ENCODE measurements at places on chromosomes 4 and X. TPM values are rescaled to one million over a fixed set of nuclear protein-coding genes. Genes with fewer than 3 reads are reported as not detected.

GRCh38 chrX:51899741-51900140, 6.3 kb downstream of the MAGED1 start:
- H3K4me1 ChIP-seq: no peaks in the 10 kb centered on the region
- H3K27me3 ChIP-seq: no peaks in the 10 kb centered on the region
- no peak overlapping the region for H3K4me3 ChIP-seq
- no peak for DNase-seq
- H3K27ac ChIP-seq: no peak overlapping the region
- H3K36me3 ChIP-seq: no peaks in the 10 kb centered on the region

- no peak for DNase-seq
- H3K27ac ChIP-seq: no peak overlapping the region
- H3K36me3 ChIP-seq: no peaks in the 10 kb centered on the region
- H3K4me1 ChIP-seq: peaks cover 7% of the 10 kb centered on the region
- no peak overlapping the region for H3K4me3 ChIP-seq
Observed at GRCh38 chr4:7656244-7656800, 221.6 kb upstream of the PSAPL1 start.

- peaks cover 26% of the 10 kb centered on the region for H3K4me1 ChIP-seq
- no peak overlapping the region for H3K4me3 ChIP-seq
- no peaks in the 10 kb centered on the region for H3K36me3 ChIP-seq
Observed at GRCh38 chr4:147773261-147774184, 41.6 kb downstream of the ARHGAP10 start.

- no peaks in the 10 kb centered on the region for H3K27me3 ChIP-seq
- H3K4me3 ChIP-seq: no peak overlapping the region
- H3K27ac ChIP-seq: no peak overlapping the region
Observed at GRCh38 chr4:16598597-16599206, 299.7 kb downstream of the LDB2 start.

- H3K27me3 ChIP-seq: no peaks in the 10 kb centered on the region
- H3K4me1 ChIP-seq: no peaks in the 10 kb centered on the region
- no peaks in the 10 kb centered on the region for H3K36me3 ChIP-seq
- H3K4me3 ChIP-seq: no peak overlapping the region
- H3K27ac ChIP-seq: no peak overlapping the region
Observed at GRCh38 chr4:119648398-119648797, 19.8 kb upstream of the PDE5A start.

- H3K27me3 ChIP-seq: no peaks in the 10 kb centered on the region
- no peaks in the 10 kb centered on the region for H3K36me3 ChIP-seq
- no peak for DNase-seq
- H3K4me3 ChIP-seq: no peak overlapping the region
- H3K4me1 ChIP-seq: peaks cover 10% of the 10 kb centered on the region
- H3K27ac ChIP-seq: no peak overlapping the region
Observed at GRCh38 chrX:134752558-134752957, 94.3 kb upstream of the PLAC1 start.

- no peaks in the 10 kb centered on the region for H3K27me3 ChIP-seq
- no peaks in the 10 kb centered on the region for H3K4me1 ChIP-seq
- no peaks in the 10 kb centered on the region for H3K36me3 ChIP-seq
- peak; percentile 24 for DNase-seq
- no peak overlapping the region for H3K4me3 ChIP-seq
Observed at GRCh38 chrX:51456814-51457213, 39.6 kb downstream of the NUDT11 start.

- H3K27me3 ChIP-seq: no peaks in the 10 kb centered on the region
- H3K4me3 ChIP-seq: no peak overlapping the region
- H3K36me3 ChIP-seq: no peaks in the 10 kb centered on the region
- no peak for DNase-seq
Observed at GRCh38 chr4:47499700-47500099, 14.6 kb downstream of the ATP10D start.

GRCh38 chr4:113288696-113289095, 239.2 kb downstream of the ANK2 start:
- H3K4me3 ChIP-seq: no peak overlapping the region
- H3K27ac ChIP-seq: no peak overlapping the region
- DNase-seq: no peak
- H3K4me1 ChIP-seq: peaks cover 44% of the 10 kb centered on the region

DNA sequence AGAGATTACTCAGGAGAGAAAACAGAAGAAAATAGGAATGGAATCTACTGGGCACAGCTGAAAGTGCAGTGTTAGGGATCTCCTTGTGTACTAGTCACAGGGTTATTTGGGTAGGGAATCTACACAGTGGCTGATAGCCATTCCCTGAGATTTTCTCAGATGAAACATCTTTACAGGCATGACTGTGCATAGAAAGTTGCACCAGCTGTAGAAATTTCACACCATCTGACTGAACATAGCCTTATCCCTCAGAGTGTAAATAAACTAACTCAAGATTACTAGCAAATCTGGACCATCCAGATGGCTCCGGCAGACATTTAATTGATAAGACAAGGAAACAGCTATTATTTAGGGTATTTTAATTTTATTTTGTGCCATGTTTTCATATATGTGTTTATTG, 2053.5 kb upstream of the TENM3 start:
- H3K4me3 ChIP-seq: no peak overlapping the region
- no peak for DNase-seq
- H3K27ac ChIP-seq: no peak overlapping the region
- no peaks in the 10 kb centered on the region for H3K27me3 ChIP-seq
- no peaks in the 10 kb centered on the region for H3K36me3 ChIP-seq
- H3K4me1 ChIP-seq: no peaks in the 10 kb centered on the region

- H3K4me1 ChIP-seq: peaks cover 6% of the 10 kb centered on the region
- DNase-seq: no peak
- no peaks in the 10 kb centered on the region for H3K36me3 ChIP-seq
- H3K4me3 ChIP-seq: no peak overlapping the region
- no peaks in the 10 kb centered on the region for H3K27me3 ChIP-seq
Observed at GRCh38 chr4:25310803-25311166, 1.8 kb upstream of the ZCCHC4 start.

- DNase-seq: no peak
- H3K27me3 ChIP-seq: peaks cover 28% of the 10 kb centered on the region
- H3K27ac ChIP-seq: no peak overlapping the region
Observed at GRCh38 chr4:81648576-81649275, 177.0 kb upstream of the RASGEF1B start.

DNA sequence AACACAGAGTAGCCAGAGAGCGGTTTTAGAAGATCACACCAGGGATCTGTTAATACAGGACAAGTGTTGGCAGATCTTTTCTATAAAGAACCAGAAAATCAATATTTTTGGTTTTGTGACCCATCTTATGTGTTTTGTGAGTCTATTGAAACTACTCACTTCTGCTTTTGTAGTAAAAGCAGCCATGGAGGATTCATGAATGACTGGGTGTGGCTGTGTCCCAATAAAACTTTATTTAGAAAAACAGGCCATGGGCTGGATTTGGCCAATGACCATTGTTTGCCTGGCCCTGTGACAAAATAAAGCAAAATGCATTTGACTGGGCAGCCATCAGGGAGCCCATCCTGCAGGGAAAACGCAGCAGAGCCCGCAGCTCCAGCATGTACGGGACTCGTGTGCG, 99.9 kb upstream of the ADRA2C start:
- DNase-seq: no peak
- no peaks in the 10 kb centered on the region for H3K36me3 ChIP-seq
- H3K4me1 ChIP-seq: no peaks in the 10 kb centered on the region
- no peak overlapping the region for H3K4me3 ChIP-seq
- H3K27ac ChIP-seq: no peak overlapping the region

- H3K27me3 ChIP-seq: no peaks in the 10 kb centered on the region
- H3K27ac ChIP-seq: no peak overlapping the region
- no peak for DNase-seq
Observed at GRCh38 chr4:74006009-74006476, 7.6 kb upstream of the CXCL5 start.

DNA sequence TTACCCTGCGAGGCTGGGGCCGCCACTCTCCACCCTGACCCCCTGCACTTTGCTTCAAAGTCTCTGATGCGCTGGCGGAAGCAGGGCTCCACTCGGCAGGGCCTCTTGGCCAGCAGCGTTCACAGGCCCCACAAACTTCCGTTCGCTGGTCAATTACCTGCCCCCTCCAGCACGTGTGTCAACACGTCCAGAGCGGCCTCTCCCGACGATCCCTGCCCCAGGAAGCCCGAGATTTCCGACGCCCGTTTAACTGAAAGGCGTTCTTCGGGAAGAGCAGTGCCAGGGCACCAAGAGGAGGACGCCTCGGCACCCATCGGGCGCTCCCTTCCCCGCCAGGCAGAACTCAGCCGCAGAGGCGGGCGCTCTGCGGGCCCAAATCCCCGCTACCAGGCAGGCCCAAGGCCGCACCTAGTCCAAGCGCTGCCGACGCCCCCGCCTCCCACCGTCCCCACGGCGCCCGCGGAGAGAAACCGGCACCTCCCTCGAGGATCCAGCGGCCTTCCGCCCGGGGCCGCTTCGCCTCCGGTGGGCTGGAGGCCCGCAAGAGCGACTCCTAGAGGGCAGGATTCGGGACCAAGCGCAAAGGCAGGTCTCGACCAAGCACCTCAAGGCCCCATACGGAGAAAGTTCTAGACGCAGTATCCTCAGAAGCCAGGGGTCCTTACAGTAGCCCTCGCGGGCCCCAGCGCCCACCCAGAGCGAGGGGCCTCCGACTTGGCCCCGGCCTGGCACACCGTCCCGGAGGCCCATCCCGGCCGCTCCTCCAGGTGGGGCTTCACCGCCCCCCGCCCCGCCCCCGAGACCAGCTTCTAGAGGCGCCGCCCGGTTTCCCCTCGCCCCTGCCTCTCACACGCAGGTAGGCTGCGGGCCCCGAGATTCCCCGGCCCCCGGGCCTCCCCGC, 586 bp downstream of the BCAP31 start:
- H3K4me3 ChIP-seq: peak overlapping the region; percentile 73
- H3K4me1 ChIP-seq: peaks cover 12% of the 10 kb centered on the region
- peaks cover 3% of the 10 kb centered on the region for H3K36me3 ChIP-seq
- peak overlapping the region; percentile 69 for H3K27ac ChIP-seq
- no peaks in the 10 kb centered on the region for H3K27me3 ChIP-seq

DNA sequence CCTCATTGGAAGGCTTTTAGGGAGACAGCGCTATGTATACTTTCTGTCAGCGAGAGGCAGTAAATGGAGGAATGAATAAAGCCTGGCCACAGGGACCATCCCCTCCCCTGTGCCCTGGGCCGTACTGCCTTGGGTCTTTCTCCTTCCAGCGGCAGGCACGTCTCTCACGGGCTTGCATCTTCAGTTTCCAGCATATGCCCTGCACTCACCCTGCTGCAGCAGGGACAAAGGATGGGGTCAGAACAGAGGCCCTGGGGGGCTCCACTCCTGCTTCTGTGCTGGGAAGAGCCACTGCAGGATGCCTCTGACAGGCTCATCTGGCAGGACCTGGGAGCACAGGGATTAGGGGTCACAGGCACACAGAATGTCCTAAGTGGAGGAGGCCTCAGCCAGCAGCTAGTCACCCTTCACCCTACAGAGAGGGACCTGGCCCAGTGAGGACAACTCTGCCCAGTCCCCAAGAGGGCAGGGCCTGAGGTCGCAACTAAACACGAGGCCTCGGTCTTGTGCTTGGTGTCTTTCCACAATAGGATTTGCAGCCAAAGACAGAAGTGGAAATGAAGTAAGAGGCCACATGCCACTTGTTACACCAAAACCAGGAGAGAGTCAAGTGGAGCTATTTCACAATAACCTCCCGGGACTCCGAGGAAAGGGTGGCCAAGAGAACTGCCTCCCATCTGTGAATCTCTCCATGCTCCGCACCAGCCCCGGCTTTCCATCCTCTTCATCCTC, 150.8 kb downstream of the AFAP1 start:
- DNase-seq: no peak
- H3K4me1 ChIP-seq: no peaks in the 10 kb centered on the region
- H3K27ac ChIP-seq: no peak overlapping the region
- H3K27me3 ChIP-seq: no peaks in the 10 kb centered on the region
- no peaks in the 10 kb centered on the region for H3K36me3 ChIP-seq
- H3K4me3 ChIP-seq: no peak overlapping the region

GRCh38 chrX:21840193-21840545, 752 bp downstream of the MBTPS2 start:
- DNase-seq: no peak
- H3K4me1 ChIP-seq: no peaks in the 10 kb centered on the region
- H3K36me3 ChIP-seq: no peaks in the 10 kb centered on the region
- H3K27me3 ChIP-seq: no peaks in the 10 kb centered on the region
- H3K27ac ChIP-seq: no peak overlapping the region

GRCh38 chr4:1255151-1255550, 6.2 kb upstream of the CTBP1 start:
- H3K4me1 ChIP-seq: no peaks in the 10 kb centered on the region
- H3K4me3 ChIP-seq: no peak overlapping the region
- H3K27me3 ChIP-seq: peaks cover 4% of the 10 kb centered on the region
- H3K36me3 ChIP-seq: peaks cover 5% of the 10 kb centered on the region
- DNase-seq: no peak

GRCh38 chr4:6724421-6725111, 8.6 kb downstream of the BLOC1S4 start:
- H3K4me3 ChIP-seq: no peak overlapping the region
- H3K27ac ChIP-seq: no peak overlapping the region
- DNase-seq: peak; percentile 43
- H3K27me3 ChIP-seq: no peaks in the 10 kb centered on the region
- H3K4me1 ChIP-seq: peaks cover 12% of the 10 kb centered on the region

- no peak overlapping the region for H3K27ac ChIP-seq
- no peaks in the 10 kb centered on the region for H3K4me1 ChIP-seq
- H3K36me3 ChIP-seq: no peaks in the 10 kb centered on the region
- DNase-seq: no peak
Observed at GRCh38 chr4:135412213-135412612, 1210.6 kb upstream of the PABPC4L start.

- DNase-seq: no peak
- no peak overlapping the region for H3K27ac ChIP-seq
- no peak overlapping the region for H3K4me3 ChIP-seq
Observed at GRCh38 chr4:7393601-7394575, 40.8 kb downstream of the PSAPL1 start.

GRCh38 chr4:153207567-153207966, 3.3 kb downstream of the TRIM2 start:
- peaks cover 38% of the 10 kb centered on the region for H3K4me1 ChIP-seq
- peak; percentile 51 for DNase-seq
- H3K27me3 ChIP-seq: peaks cover 31% of the 10 kb centered on the region
- no peaks in the 10 kb centered on the region for H3K36me3 ChIP-seq
- H3K4me3 ChIP-seq: no peak overlapping the region

GRCh38 chr4:108484187-108484586, 136.2 kb upstream of the RPL34 start:
- no peaks in the 10 kb centered on the region for H3K36me3 ChIP-seq
- no peaks in the 10 kb centered on the region for H3K27me3 ChIP-seq
- H3K4me3 ChIP-seq: no peak overlapping the region
- no peak overlapping the region for H3K27ac ChIP-seq
- no peaks in the 10 kb centered on the region for H3K4me1 ChIP-seq
- DNase-seq: no peak

DNA sequence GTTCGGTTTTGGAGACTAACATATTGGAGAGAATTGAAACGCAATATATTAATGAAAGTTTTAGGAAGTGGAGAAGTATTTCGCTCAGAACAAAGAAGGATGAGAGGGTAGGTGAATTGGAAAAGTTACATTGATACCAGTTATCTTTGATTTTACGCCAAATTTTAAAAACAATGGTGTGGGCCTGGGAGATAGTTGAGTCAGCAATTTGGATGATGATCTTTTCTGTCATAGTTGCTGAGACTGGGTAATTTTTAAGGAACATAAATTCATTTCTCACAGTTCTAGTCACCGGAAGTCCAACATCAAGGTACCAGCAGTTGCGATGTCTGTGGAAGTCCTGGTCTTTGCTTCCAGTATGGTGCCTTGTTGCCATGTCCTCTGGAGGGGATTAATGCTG, 644.8 kb upstream of the LCORL start:
- H3K27me3 ChIP-seq: no peaks in the 10 kb centered on the region
- H3K36me3 ChIP-seq: no peaks in the 10 kb centered on the region

The PRR27 gene
- total RNA-seq: not detected

The CCKAR gene
- total RNA-seq: not detected

The CLIC2 gene
- total RNA-seq: not detected

The MAGEA12 gene
- not detected for total RNA-seq

The IL13RA1 gene
- total RNA-seq: 1.8 TPM

The PASD1 gene
- not detected for total RNA-seq

The VEGFC gene
- total RNA-seq: 1.6 TPM

The KIF4A gene
- total RNA-seq: 77.6 TPM

The ODAPH gene
- total RNA-seq: not detected

The NWD2 gene
- total RNA-seq: not detected

Measured in neural progenitor cell (in vitro differentiated cells).